ENCODE measurements at places on chromosomes 2 and 18.

DNA sequence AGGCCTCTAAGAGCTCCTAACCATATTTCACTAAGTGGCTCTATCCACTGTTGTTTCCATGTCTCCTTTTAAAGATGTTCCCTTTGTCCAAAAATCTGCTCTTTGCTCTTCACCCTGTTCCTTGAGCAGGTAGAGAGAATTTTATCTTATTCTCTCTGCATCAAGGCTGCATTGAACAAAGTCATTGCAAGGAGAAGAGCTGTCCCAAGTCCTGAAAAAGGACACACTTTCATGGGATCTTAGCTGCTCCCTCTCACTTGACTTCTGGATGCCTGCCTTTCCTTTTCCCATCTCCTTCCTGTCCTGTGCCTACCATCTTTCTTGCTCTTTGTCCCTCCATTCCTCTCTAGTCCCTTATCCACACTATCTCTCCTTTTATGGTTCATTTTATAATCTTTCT is 235.2 kb upstream of the THSD7B start:
- DNase-seq: no peak

- no peak for DNase-seq
Observed at GRCh38 chr2:160358046-160358445, 135.6 kb downstream of the RBMS1 start.

GRCh38 chr2:47654790-47655562 is 128.0 kb upstream of the MSH6 start:
- DNase-seq: peak; percentile 90

DNA sequence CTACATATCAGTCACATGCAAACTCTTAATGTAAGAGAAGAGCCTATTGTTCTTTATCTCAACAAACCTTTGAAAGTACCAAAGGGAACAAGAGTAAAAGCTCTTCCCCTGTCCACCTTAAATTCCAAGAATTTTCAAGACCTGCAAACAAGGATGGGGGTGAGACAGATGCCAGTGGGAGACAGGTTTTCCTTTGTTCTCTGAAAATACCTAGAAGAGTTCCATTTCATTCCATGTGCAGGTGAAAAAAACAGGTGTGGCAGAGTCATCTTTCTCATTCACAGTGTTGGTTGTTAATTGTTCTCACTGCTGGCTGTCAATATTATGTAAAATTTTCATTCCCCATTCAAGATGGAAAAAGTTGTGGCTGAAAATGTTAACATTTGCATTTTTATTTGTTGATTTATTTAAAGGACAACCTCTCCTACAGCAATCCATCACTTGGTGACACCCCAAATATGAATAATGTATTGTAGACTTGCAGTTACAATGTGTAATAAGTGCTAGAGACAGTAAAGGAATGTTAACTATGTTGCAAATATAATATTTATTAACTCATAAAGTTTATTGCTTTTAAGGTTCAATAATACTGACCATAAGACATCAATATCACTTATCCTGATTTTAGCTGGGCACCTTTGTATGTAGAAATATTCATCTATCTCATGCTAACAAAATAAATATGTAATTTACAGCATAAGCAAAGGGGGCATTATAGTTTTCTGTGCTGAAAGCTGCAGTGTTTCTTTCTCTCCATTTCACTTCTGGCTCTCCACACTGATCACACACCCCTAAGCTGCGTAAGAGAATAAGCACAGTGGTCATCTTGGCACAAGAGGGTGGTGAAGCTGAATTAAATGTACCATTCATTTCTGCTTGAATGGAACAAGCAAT is 347.0 kb downstream of the KIAA1328 start:
- DNase-seq: no peak

GRCh38 chr2:176188774-176189680 is 559 bp downstream of the HOXD1 start:
- DNase-seq: no peak

DNA sequence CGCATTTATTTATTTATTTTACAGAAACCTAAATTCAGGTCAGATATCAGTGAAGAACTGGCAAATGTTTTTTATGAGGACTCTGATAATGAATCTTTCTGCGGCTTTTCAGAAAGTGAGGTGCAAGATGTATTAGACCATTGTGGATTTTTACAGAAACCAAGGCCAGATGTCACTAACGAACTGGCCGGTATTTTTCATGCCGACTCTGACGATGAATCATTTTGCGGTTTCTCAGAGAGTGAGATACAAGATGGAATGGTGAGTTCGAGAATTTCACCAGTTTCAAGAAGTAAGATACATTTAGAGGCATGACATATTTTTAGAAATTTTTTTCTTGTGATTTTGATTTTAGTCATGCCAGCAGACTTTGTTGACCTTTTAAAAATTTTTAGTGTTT is 4.6 kb downstream of the CDCA7 start:
- no peak for DNase-seq

DNA sequence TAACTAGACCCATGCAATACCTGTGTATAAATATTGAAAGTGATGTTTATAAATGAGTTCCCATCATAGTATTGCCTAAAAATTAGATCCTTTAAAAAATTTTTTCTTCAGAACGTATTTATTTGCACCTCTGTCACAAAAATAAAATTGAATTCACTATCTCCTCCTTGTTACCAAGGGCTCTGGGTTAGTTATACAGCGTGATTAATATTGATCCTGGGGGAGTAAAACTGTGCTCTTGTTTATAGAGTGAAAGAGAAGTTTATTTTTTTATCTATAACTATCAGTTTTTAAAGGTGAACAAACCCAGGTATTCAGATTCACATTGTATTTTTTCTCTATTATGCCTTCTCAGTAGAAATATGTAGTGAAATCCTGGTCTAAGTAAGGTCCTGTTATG is 458.5 kb downstream of the CPS1 start:
- no peak for DNase-seq

DNA sequence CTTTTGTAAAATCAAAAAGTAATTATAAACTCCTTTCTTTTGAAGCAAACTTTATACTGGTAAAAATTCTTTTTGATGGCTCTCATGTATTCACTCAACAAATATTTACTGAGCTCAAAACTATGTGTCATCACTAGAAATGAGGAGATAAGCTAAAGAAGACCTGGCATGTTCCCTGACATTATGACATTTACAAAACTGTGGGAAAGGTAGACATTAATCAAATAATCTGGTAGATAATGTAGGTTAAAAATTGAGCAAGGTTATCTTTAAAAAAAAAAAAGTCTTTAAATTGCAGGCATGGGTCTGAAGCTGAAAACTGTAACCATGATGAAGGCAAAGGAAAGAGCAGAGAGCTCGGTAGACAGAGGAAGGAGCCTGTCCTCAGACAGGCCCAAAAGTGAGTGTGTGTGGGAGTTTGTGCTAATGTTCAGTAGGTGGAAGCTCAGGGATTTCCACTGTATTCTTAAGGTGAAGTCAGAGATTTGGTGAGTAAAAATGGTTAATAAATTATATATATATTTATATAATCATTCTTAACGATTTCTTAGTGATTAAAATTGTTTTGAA is 612.9 kb downstream of the LRP1B start:
- DNase-seq: no peak

DNA sequence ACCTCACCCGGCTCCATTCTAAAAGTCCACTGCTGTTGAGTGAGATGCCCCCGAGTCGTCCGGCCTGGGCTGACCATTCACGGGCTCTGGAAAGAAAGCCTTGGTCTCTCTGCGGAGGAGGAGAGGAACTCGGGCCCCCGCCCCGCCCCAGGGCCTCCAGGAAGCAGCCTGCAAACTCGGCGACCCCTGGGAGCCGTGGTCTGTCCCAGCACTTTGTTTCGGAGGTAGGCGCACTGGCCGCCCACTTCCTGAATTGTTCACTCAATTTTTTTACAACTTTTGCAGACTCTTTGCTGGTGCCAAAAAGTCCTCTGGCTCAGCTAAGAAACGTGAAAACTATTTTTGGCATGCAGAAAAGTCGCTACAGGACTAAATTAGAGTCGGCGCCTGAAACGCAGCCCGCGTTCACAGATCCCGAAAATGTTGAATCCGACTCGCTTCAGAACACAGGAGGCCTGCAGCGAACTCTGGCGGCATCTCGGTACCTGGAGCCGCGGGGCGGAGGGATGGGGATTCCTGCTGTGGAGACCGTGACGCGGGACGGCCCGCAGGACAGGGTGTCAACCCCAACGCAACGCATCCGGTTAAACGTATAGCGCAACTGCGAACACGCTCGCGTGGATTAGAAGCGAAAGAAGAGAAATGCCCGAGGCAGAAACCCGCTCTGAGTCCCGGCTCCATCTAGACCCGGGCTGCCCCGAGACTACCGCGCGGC is 1.5 kb downstream of the PXDN start:
- DNase-seq: no peak

GRCh38 chr2:110816404-110817365 is 84.3 kb downstream of the ACOXL start:
- DNase-seq: no peak

GRCh38 chr18:10361660-10362059 is 92.8 kb upstream of the APCDD1 start:
- no peak for DNase-seq

DNA sequence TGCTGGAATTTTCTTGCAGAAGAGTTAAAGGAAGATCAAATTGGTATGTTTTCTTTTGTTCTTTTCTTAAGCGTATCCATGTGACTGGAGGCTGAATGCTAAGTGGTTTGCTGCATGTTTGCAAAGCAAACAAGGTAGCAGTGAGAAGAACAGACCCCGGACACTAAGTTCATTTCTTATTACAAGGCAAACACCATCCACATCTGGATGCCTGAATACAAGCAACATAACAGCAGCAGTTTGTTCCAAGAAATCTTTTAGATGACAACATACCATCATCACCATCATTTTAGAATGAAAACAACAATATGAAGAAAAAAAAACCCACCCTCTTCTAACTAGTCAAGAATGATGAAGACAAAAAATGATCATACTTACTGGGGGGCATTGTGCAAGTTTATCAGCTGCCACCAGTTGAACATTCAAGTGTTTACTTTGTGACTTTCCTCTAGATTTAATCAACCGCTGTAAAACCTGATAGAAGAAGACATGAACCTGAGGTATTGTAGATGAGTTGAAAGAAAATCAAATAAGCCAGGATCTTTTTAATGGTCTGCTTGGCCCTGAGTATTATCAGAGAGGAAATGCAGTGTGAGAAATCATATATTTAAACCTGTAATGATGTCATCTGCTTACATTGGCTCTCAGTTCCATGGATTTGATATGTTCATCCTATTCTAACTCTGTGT is 25.0 kb upstream of the ARL5A start:
- DNase-seq: no peak

GRCh38 chr18:57811477-57812125 is 8.5 kb upstream of the ATP8B1 start:
- no peak for DNase-seq

- no peak for DNase-seq
Observed at GRCh38 chr2:127585270-127585807, 49.9 kb downstream of the MYO7B start.

GRCh38 chr2:167697194-167697593 is 550.2 kb downstream of the STK39 start:
- DNase-seq: no peak

GRCh38 chr2:41993435-41993925 is 54.3 kb upstream of the PKDCC start:
- DNase-seq: no peak

- DNase-seq: no peak
Observed at GRCh38 chr2:45533771-45534170, 77.3 kb downstream of the SRBD1 start.

GRCh38 chr2:232476045-232476444 is 11.6 kb downstream of the ECEL1 start:
- no peak for DNase-seq

- DNase-seq: no peak
Observed at GRCh38 chr18:49038423-49038822, 87.7 kb upstream of the SMAD7 start.

DNA sequence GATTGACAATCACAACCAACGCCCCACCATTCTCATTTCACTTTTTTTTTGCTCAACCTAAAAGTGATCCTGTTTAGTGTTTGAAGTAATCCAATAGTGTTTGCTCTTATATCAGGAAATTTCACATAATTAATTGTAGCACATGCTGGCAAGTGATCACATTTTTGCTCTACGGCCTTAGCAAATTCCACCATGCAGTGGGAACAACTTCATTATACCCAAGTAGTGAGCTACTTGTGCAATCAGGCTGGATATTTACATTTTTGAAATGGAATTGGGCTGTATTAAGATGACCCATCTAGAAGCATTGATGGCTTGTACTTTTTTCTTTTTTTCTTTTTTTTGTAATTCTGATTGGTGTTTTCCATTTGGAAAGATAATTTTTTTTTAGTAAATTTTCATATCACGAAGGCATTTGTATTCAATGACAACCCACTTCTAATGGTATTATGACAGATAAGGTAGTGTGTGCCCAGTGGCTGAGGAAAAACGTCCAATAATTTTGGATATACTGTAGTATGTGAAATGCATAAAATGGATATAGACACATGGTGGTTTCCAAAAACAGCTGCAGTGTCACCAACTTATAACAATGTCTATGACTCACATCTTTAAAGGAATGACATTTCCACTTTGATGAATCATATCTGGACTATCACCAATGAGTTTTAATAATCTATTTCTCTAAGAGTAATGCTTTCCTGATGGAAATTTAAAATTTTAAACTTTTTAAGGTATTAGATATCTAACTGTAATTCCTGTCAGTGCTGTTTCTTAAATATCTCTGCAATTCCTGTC is 130.6 kb downstream of the COL6A3 start:
- no peak for DNase-seq

GRCh38 chr2:191297033-191297432 is 51.8 kb downstream of the MYO1B start:
- DNase-seq: no peak

GRCh38 chr2:119350311-119350998 is 16.2 kb downstream of the C2orf76 start:
- no peak for DNase-seq

DNA sequence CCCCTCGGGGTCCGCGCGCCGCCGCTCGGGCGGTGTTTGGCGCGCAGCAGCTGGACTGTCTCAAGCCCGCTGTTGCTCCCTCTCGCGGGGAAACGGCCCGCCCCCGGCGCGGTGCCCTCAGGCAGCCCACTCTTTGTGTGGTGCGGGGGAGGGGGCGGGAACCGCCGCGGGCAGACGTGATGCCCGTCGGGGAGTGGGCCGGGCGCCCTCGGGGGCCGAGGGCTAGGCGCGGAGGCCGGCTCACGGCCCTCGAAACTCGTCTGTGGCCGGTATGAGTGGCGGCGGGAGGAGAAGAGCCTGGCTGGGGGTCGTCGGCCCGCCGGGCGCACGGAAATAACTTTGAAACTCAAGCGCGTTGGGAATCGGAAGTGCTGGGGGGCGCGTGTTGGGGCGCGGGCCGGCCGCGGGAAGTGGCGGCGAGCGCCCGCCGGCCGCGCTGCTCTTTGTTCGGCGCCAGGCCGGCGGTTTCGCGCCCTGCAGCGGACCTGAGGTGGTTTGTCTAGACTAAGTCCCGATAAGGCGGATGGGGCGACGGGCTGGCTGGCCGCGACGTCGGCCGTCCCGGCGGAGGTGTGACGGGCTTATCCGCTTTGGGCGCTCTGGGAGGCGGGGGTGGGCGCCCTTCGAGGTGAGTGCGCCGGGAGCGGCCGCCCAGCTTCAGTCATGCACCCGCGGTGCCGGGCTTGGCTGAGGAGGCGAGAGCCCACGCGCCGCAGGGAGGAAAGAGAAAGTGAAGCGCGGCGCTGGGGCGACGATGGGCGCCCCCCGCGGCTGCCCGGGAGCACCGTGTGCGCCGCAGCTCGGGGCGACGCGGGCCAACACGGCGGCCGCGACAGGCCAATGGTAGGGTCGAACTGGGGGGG is 679 bp downstream of the PTMA start:
- DNase-seq: no peak
